ENCODE measurements at places on chromosomes 1 and 21.
A peak's percentile ranks its signal among the peaks of the same experiment; 100 is the strongest.

DNA sequence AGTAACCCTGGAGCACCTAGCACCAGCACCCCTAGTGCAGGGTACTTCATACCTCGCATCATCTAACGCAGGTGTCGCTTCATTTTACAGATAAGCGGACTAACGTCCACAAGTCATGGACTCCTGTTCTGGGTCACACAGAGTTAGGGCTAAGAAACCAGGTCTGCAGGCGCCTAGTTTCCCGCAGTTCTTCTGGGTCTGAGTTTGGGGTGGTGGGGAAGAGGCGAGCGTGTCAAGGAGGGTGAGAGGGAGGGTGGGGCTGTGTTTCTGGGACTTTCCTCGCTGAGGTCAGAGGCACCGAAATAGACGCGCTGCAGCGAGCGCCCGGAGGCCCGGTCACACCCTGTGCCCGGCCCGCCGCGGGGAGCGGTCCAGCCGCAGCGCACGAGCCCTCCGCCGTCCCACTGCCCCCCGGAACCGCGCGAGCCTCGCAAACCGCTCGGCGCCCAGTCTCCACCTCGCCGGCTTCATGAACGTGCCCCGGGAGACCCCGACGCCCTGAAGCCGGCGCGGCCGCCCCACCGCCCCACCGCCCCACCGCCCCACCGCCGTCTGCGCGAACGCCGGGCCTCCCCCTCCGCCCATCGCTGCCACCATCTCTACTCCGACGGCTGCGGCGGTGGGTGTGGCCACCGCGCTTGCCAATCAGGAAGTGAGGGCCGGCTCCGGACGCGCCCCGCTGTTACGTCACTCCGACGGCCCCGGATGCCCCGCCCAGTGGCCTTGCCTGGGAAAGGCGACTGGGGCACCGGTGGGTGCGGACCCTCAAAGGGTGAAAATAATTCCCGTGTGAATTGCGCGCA lies 12.3 kb downstream of the IFI6 start:
- DNase-seq: peak; percentile 80

GRCh38 chr1:204013052-204013451 lies 59.9 kb upstream of the SOX13 start:
- no peak for DNase-seq

GRCh38 chr1:110533230-110533629 lies 14.3 kb upstream of the KCNA10 start:
- no peak for DNase-seq

GRCh38 chr21:33937931-33938339 lies 22.3 kb upstream of the ATP5PO start:
- DNase-seq: no peak

- no peak for DNase-seq
Observed at GRCh38 chr1:230542054-230542453, 100.2 kb upstream of the COG2 start.

GRCh38 chr1:67945733-67946374 lies 104.6 kb downstream of the DIRAS3 start:
- DNase-seq: no peak

DNA sequence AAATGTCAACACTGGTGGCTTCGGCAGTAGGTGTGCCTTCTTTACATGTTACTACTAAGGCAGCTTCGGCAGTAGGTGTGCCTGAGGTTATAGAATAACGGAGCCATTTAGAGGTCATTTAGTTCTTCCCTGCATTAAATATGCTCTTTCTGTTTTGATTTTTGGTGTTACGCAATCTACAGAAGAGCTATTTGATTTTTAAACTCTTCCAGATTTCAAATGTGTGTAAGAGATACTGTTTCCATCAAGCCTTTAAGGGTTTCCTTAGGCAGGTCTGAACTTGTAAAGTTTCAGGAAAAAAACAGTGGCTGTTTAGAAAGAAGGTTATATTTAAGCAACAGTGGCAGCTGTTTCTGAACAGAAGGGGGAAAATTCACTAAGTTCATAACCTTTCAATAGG lies 54.8 kb downstream of the PIK3R3 start:
- DNase-seq: no peak
